Esophagus muscularis mucosa (tissue), 4 donors: ENCODE measurements at places on chromosomes 4 and X. TPM values are rescaled to one million over a fixed set of nuclear protein-coding genes. Genes with fewer than 3 reads are reported as not detected.

DNA sequence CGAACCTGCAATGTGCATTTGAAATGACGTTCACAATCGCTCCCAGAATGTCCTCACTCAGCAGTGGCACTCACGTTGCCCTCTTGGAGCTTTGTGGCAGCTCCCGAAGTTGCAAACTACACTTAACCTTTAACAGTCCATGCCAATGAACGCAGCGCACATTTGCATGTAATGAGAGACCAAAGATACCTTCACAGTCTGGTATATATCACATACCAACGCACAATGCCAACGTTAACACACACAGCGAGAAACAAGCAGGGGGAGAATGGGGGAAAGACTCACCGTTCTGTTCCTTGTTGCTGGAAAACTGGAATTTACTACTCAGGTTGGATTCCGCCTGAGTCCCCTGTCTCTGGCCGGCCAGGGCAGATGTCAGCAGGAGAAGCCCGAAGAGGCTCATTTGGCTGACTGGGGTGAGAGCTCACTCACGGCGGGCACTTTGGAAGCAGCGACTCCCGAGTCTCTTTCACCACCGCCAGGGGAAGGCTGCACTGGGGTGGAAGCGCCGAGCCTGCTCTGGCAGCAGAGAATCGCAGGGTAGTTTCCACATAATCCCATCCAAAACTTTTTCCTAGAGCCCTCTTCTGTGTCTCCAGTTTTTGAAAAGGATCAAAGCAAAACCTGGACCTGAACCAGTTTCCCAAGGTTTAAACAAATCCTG, 966 bp downstream of the PDGFC start:
- peak; percentile 93 for DNase-seq

DNA sequence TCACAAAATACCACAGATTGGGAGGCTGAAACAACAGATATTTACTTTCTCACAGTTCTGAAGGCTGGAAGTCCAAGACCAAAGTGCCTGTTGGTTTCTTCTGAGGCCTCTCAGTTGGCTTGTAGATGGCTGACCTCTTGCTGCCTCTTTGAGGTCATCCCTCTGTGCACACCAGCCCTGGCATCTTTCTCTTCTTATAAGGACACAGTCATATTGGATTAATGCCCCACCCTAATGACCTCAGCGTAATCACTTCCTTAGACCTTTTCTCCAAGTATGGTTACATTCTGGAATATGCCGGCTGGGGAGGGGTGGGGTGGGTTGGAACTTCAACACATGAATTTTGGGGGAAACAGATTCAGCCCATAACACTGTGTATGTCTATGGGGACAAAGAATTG, 116.2 kb upstream of the LNX1 start:
- no peak for DNase-seq

GRCh38 chr4:96525898-96526297, 686.0 kb downstream of the PDHA2 start:
- no peak for DNase-seq

Gene CLDN24
- not detected for total RNA-seq

DNA sequence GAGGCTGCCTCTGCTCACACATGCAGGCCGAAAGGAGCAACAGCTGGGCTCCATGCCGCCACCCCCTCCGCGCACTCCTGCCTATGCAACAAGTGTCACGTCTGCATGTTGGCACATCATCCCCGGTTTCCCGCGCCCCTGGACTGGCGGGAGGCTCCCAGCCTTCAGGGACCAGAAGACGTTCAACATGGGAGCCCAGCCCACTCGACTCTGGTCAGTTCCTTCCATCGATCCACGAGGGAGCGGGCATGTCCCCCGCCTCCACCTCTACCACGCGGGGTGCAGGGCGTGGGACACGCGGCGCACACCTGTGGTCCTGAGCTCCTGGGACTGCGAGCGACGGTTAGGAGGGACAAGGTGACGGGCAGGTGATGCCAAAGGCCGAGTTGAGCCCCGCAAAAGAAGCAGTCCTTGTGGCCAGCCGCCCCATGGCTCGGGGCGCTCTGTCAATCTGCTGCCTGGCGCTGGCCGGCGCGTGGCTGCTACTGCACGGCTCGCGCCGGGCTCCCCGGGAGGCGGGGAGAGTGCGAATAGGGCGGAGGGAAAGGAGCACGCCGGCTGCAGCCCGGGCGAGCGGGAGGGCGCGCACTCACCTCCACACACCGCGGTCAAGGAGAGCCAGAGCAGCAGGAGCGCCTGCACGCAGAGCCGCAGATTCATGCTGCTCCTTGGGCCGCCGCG, 645 bp downstream of the APLN start:
- peak; percentile 66 for DNase-seq
